ENCODE measurements at places on chromosomes 11 and 22.

DNA sequence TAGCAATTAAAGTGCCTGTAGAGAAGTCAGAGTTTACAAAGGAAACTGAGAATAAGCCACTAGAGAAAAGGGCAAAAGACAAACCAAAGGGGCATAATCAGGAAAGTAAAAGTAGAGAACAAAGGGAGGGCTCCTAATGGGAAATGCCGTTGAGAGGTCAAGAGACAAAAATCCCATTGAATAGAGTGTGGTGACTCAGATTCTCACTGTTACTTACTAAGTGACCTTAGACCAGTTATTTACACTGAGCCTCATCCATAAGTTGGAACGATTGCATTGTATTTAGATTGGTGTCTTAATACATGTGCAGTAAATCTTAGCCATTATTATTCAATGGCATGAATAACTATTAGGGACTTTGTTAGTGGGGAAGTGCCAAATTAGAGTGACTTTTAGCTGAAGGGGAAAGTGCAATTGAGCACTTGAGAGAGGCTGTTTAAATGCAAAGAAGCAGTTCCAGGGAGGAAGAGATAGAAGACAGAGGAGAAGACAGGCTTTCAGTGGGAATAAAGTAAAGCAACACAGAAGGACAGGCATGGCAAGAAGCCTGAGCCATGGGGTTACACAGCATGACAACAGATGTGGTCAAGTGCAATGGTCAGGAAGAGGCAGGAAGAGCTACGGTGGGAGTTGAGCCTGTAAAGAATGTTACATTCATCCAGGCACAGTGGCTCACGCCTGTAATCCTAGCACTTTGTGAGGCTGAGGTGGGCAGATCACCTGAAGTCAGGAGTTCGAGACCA lies 82.6 kb downstream of the UBASH3B start:
- DNase-seq, result no peak

DNA sequence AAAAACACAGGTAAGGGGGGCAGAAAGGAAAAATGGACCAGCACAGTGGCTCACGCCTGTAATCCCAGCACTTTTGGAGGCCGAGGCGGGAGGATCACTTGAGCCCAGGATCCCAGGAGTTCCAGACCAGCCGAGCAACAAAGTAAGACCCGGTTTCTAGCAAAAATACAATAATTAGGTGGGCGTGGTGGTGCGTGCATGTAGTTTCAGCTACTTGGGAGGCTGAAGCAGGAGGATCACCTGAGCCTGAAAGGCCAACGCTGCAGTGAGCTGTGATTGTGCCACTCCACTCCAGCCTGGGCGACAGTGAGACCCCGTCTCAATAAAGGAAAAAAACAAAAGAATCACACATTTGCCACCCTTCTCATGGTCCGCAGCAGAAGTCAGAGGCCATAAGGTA lies 519.4 kb downstream of the BRD1 start:
- no peak for DNase-seq

DNA sequence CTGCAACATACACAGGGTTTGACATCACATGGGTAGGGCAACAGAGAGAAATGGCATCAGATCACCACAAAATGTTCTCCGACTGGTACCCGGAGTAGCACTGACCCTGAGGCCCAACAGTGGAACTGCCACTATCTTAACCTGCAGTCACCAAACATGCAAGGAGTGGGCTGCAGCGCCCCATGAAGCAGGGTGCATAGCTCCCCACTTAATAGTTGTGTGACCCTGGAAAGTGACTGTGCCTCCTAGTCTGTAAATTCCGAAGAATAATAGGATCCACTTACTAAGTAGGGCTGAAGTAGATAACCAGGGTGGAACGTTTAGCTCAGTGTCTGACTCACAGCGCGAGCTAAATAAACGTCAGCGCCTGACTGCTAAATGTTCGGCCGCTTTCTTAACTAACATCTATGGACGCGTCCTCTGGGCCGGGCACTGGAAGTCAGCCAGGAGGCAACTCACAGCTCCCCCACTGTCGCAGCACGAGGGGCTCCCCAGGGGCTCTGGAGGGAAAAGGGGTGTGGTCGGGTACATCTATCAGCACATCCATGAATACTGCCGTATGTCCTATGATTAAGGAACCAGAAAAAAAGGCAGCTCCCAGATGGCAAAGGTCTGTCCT lies 777 bp downstream of the LTO1 start:
- DNase-seq, result no peak

DNA sequence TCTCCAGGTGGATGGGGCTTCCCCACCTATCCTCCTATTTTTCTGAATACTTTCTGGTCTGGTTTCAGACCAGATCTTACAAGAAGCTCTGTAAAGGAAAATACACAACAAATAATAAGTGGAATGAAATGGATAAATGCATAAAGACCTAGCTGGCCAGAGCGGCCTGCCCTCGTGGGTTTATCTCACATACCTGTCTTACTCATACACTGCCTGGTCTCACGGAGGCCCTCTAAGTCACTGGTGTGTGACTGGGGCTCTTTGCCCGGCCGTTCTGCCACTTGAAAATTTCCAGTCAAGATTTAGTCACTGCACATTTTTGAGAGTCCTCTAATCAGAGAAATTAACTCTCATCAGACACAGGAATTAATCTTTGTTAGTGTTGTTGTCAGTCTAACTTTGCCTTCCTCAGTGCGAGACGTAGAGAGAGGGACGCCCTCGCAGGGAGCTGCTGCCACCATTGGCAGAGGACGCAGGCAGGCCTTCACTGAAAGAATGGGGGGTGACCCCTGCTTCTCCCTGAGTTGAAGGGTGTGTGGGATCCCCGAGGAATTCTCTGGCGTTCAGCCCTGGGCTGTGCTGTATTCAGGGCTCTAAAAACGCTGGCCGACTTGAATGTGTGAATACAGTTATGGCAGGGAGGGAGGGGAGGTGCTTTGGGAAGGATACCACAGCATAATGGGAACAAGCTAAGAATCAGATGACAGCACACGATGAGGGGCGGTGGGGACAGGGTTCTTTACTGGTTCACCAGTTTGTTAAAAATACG lies 46.3 kb upstream of the CADM1 start:
- no peak for DNase-seq

GRCh38 chr11:115080923-115081680 lies 402.8 kb downstream of the NXPE2 start:
- DNase-seq, result no peak

- DNase-seq, result no peak
Observed at GRCh38 chr11:73048446-73048845, 93.7 kb downstream of the FCHSD2 start.

- no peak for DNase-seq
Observed at GRCh38 chr22:36586271-36586670, 57.3 kb upstream of the EIF3D start.
